ENCODE measurements at places on chromosomes 5 and 9.

- DNase-seq, result no peak
Measured at GRCh38 chr5:25006734-25007133, 362.0 kb upstream of the CDH10 start.

- no peak for DNase-seq
Measured at GRCh38 chr5:8150791-8151190, 281.8 kb downstream of the MTRR start.

- DNase-seq, result no peak
Measured at GRCh38 chr5:135376961-135377624, 21.9 kb downstream of the MACROH2A1 start.

DNA sequence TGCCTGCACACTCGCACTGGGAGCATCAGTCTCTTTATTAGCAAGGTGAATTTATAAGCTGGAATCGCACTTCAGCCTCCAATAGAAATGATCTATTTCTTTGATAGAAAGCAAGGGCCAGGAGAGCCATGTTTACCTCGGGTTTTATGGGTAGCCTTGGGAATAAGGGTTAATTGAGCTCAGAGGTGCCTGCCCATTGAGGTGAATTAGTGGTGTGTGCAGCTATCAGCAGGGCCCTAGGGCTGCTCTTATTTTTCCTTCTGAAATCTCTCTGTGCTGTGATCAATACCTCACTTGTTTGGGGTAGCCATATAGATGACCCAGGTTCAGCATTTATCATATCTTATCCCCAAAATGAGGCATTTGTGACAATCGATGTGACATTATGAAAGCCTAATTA lies 297.8 kb downstream of the EBF1 start:
- DNase-seq, result no peak

DNA sequence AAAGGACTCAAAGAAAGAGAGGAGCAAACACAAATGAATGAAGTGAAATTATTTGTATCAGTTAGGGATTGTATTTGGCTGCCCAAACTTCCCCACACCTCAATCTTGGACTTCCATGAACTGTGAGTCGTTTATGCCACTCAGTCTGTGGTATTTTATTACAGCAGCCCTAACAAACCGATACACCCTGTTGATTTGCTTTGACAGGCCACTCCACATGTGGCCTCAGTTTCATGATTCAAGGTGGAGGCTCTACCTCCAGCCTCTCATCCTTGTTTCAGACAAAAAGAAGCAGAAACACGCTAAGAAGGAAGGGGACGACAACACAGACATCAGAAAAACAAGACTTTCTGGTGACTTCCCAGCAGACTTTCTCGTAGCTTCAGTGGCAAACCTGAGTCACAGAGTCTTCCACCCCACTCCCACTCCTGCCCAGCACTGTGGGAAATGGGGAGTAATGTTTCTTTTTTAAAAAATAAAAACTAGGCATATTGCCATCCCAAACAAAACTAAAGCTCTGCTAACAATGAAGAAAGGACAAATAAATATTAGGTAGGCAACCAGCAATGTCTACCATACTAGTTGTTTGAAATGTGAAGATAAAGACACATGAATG lies 52.2 kb upstream of the ABCA1 start:
- DNase-seq, result no peak

GRCh38 chr5:87912419-87912818 lies 356.2 kb downstream of the TMEM161B start:
- no peak for DNase-seq

DNA sequence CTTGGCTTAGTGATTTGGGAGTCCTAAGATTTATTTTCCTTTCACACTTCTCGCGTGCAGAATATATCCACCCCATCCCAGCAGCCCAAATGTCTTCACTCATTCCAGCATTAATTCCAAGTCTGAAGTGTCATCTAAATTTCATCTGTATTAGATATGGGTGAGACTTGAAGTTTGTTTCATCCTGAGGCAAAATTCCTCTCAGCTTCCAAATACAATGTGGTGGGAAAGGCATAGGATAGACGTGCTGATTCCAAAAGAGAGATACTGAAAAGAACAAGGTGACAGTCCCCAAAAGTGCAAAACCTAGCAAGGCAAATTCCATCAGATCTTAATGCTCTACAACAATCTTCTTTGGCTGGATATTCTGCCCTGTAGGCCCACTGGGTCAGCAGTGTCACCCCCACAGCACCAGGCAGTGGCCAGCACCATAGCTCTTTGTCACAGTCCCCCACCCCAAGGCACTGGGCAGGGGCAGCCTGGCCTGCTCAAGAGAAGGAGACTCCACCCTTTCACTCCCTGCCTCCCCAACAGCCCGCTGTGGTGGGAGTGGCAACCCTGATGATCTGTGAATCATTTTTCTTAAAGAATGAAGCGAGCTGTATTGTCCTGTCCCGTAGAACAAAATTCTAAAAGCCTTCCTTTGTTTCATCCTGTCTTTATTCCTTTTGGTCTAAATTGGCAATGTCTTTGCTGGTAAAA lies 2.7 kb upstream of the ADAM19 start:
- DNase-seq, result no peak

DNA sequence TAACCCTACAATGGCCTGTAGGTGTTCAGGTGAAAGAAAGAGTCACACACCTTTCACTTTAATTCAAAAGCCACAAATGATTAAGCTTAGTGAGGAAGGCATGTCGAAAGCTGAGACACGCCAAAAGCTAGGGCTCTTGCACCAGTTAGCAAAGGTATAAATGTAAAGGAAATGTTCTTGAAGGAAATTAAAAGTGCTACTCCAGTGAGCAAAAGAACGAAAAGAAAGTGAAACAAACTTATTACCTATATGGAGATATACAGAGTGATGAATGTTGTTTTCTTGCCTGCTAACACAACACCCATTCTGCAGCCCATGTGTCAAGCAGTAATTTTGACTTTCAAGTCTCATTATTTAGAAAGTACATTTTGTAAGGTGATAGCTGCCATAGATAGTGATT lies 254.2 kb upstream of the SLC24A2 start:
- no peak for DNase-seq

GRCh38 chr5:76475385-76475784 lies 72.3 kb downstream of the IQGAP2 start:
- DNase-seq, result no peak

- DNase-seq, result no peak
Measured at GRCh38 chr5:131423056-131423455, 159.2 kb downstream of the CDC42SE2 start.

DNA sequence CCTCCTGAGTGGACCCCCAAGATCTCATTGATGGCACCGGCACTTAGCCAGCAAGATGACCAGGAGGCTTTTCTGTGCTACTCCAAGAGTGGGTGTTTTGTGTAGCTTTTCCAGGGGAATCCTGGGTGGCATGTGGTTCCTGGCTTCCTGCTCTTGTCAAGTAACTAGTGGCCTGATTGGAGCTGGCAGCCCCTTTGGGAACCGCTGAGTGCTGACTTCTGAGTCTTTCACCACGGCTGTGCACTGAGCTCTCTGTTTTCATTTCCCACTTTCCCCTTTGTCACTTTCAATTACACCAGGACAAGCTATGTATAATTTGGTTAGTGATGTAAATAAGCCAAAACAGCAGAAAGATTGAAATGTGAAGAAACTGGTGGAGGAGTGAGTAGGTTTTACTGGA lies 255.4 kb downstream of the GOLPH3 start:
- DNase-seq, result no peak

- DNase-seq, result no peak
Measured at GRCh38 chr5:15489571-15490235, 10.3 kb upstream of the FBXL7 start.

DNA sequence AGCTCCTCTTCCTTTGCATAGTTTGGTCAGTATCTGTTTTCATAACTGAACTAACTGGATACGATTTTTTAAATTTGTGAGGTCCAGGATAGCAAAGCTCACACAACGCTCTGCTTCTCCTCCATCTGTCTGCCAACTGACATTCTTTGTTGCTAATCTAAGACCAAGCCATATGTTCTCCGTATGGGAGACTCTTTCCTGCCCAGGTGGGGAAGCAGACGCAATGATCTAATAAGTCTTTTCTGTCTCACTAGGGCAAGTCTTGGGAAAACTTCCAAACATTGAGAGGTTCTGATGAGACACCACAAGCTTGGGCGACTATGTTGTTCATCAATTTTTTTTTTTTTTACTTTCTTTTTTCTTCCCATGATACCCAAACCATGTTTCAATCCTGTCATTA lies 558.5 kb downstream of the EFNA5 start:
- DNase-seq, result no peak

DNA sequence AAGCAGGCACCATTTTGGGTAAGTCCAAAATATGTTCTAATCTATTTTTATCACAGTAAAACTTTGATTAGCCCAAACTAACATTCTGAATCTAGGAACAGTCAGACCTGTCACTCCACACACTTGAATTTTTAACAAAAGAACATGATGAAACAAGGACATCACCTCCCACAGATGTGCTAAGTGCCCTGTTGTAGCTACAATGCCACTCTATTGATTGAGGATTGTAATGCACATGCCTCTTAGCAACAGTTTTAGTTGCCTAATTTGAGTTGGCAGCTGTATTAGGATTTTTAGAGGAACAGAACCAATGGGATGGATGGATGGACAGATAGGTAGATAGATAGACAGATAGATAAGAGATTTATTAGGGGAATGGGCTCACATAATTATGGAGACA lies 20.3 kb upstream of the RNF20 start:
- DNase-seq, result no peak

Data from GOT3 (cell line).